ENCODE measurements at places on chromosomes 7 and 10.

- no peak for DNase-seq
Observed at GRCh38 chr7:84354866-84355265, 160.3 kb upstream of the SEMA3A start.

DNA sequence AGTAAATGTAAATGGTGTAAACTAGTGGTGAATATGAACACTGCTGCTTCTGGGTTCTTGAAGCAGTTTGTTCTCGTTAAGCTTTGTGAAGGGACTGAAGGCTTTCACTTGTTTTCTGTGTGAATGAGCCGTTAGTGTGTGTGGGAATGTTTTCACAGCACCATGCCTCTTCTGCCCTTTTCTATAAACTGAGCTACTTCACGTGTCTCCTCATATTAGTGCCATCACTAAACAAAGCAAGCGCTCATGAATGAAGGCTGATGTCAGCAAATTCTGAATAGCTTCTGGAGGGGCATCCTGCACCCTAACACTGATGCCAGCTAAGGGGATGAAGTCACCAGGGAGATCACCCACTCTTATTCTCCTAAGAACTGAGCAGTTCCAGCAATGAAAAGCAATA, 205.6 kb upstream of the ETV1 start:
- no peak for DNase-seq

DNA sequence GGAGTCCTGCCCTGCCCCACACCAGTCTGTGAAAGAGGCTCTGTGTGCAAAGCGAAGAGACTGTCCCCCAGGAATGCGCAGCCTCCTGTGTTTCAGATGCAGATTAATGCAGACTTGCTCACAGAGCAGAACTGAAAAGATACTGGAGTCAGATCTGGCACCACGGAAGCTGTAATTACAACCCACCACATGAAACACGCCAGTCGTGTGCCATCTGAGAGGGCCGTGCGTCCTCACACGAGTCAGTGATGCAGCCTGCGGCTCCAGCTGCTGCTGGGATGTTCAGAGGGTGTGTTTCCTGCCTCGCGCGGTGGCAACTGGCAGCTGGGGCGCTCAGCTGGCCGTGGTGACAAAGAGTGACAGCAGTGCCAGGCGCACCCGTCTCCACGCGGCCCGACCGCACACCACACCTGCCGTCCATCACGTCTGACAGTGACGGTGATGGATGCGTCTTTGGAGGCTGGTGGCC, 50.0 kb downstream of the NKX6-2 start:
- DNase-seq, result no peak

GRCh38 chr7:99997545-99998137, 17.8 kb upstream of the ZKSCAN1 start:
- DNase-seq, result no peak

DNA sequence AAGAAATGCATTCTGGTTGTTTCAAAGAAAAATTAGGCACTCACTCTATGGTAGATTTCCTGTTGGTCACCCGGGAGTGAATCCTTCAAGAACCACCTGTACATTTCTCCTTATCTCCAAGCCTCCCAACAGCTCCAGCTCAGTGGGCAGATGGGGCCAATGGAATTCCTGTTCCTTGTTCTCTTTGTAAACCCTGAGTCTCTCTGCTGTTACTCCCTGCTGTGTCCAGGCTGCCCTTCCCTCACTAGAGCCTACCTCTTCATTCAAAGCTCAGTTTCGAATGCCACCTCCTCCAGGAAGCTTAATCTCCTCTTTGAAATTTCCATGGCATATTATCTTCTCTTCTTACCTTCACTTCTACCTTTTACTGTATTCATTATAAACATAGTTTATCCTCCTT, 3.5 kb upstream of the BMPER start:
- no peak for DNase-seq

DNA sequence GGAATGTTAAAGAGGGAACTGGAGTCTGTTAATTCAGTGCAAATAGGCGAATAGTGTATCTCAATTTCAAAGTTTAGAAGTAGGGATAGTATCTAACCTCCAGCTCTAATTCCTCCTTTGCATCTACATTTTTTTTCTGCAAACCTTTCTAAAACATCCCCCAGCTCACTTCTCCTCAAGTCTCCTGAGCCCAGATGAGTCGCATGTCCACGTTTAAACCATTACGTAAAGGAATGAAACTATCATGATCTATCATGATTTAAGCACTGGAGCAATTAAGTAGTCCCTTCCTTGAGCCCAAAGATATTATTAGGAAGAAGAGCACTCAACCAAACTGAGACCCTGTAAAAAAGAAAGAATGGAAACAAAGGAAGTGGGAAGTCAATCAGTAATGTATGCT, 29.9 kb downstream of the GPR22 start:
- DNase-seq, result no peak

GRCh38 chr10:128247576-128247975, 121.4 kb upstream of the MKI67 start:
- no peak for DNase-seq

DNA sequence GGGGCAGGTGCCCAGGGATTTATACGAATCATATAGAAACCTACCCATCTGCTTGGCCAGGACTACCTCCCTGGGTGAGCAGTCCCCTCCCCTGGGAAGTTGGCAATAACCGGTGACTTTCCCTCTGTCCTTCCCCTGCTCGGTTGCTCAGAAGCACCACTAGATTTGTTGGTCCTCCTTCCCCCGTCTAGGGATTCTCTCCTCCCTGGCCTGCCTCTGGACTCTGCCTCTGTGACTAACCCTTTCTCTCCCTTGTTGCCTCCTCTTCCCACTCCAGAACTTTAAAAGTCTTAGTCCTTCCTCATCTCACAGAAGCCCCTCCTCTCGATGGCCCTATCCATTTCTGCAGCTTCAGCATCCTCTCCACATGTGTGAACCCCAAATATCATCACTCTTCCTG, 9.8 kb downstream of the CALHM3 start:
- DNase-seq, result no peak

- peak; percentile 5 for DNase-seq
Observed at GRCh38 chr10:113897693-113898618, 43.5 kb downstream of the NHLRC2 start.

GRCh38 chr10:29811751-29812427, 177.1 kb upstream of the SVIL start:
- DNase-seq, result peak; percentile 33

DNA sequence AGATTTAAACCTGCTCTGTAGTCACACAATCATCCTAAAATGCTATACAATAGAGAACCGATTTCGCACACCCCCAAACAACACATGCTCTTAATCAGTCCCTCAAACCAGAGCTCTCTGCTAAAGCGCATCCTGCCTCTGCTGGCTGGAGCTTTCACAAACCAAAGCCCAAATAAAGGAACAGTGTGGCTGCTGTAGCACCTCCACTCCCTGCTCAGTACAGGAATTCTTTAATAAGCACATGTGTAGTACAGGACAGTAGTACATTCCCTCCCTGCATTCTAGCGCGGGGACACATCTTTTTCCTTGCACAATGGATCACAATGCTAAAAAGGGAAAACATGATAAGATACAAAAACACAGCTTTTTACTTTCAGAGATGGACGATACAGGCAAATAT, 684.6 kb downstream of the MAGI2 start:
- DNase-seq, result no peak

DNA sequence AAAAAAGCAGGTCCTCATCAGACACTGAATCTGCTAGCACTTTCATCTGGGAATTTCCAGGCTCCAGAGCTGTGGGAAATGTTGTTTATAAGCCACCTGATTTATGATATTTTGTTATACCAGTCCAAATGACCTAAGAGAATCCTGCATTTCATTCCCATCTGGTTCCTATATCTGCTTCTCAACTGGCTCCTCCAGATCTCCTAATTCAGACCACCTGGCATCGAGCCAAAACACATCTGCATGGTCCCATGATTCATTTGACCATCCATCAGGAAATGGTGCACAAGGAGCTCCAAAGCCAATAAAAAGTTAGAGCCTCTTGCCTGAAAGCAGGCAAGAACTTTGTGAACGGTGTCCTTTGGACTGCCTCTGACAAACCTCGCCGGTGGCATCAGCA, 108.9 kb downstream of the IPMK start:
- no peak for DNase-seq

GRCh38 chr7:96727534-96728088, 18.0 kb upstream of the SEM1 start:
- no peak for DNase-seq

DNA sequence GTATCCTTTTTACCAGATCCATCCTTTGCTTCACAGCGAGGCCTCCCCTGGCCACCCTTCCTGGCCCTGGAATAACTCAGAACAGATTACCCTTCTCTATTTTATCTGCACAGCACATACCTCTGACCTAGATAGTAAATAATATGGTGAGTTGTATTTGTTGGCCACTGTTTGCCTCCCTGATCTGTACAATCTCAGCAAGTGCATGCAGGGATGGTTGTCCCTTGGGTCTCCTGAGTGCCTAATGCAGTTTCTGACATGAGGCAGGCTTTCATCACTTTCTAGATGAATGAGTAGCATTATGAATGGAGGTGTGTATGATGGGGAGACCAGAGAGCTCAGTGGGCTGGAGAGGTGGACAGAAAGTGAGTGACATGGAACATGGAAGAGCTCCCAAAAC, 525.1 kb upstream of the IGFBP3 start:
- DNase-seq, result no peak

- no peak for DNase-seq
Observed at GRCh38 chr10:33790521-33791271, 456.2 kb upstream of the NRP1 start.

GRCh38 chr10:100705139-100705538, 40.2 kb upstream of the PAX2 start:
- DNase-seq, result no peak

DNA sequence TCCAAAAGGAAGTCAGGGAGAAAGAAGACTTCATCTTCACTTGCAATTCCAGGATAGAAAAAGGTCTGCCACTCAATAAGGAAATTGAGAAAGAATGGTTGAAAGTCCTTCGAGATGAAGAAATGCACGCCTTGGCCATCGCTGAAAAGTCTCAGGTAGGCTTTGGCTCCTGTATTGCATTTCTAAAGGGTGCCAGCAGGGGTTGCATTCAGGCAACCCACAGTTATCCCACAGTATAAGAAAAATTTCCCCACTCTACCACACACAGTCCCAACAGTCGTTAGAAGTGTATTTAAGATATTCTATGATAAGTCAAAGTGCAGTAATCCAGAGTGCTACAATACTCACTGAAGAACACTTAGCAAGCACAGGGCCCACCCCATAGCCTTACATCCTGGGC, 93.4 kb upstream of the FGL2 start:
- DNase-seq, result no peak

GRCh38 chr10:86443069-86443468, 76.5 kb upstream of the GRID1 start:
- DNase-seq, result no peak

- DNase-seq, result no peak
Observed at GRCh38 chr10:27190508-27190907, 35.4 kb downstream of the MASTL start.

- DNase-seq, result no peak
Observed at GRCh38 chr7:144384071-144384470, 19.4 kb downstream of the NOBOX start.

DNA sequence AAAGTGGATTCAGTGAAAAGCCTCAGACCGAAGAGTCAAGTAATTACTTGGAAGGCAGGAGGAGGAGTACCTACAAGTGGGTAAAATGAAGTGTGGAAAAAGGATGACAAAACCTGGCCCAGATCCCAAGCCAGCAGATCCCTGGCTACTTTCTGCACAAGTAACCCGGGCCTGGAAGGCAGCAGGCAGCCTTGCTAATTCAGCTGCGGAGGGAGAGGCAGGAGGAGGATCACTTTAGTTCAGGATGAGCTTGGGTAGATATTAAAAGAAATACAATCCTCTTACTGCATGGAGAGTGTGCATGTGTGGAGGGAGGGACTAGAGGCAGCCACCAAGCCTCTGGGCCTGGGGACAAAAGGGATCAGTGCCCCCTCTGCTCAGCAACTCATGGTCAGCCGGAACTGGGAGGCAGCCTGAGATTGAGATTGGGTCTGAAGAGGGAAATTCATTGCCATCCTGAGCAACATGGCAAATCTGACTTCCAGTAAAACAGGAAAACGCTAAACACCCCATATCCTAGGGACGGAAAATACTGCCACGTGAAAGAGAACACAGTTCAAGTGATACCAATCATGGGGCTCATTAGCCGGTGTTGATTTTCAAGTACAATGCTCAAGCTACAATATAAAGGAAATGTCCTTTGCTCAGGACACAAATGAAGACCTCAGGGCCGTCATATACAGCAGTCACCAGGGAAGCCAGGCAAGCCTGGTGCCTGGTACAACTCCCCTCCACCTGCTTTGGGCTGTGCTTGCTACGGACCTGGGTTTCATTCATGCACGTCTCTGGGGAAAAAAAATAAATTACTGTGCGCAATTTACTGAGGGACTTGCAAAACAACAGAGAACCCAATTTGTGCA, 1.3 kb downstream of the AMPH start:
- no peak for DNase-seq

GRCh38 chr10:132535065-132535651, 2.4 kb upstream of the INPP5A start:
- DNase-seq, result no peak

GRCh38 chr10:133293810-133294119, 14.9 kb downstream of the TUBGCP2 start:
- DNase-seq, result no peak

- no peak for DNase-seq
Observed at GRCh38 chr7:20064974-20065862, 152.0 kb downstream of the MACC1 start.

DNA sequence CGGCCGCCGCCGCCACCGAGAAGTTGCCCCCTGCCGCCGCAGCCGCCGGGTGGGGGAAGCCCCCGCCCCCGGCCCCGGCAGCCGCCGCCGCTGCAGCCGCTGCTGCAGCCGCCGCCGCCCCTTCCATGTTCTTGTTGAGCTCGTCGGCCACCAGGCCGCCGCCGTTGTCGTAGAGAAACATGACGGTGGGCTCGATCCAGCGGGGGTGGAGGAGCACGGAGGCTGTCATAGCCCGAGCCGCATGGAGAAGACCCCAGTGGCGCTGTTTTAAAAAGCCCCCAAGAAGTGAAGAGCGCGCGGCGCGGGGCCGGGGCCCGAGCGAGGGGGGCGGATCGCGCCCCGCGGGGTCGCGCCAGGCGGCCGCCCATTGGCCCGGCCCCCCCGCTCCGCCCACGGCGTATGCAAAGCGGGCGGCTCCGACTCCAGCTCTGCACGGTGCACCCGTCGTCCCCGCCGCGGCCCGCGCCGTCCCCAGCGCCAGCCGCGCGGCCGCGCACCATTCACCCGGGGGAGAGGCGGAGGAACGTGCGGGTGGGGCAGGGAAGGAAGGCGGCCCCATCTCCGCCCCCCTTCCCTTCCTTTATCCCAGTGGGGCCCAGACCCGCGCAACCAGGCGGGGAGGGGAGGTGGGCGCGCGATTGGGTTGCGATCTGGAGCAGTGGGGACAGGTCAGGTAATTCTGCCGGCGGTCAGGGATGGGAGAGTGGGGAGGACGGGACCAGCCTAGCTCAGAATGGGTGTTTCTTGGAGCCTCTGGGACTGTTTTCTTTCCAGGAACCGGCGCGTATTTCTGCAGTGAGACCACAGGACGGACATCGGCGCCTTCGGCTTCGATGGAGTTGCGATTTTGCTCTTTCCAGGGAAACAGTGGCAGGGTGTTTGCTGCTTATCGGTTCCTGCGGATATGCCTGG, at the start of gene HOXA13:
Gene HOXA13, minus strand, starts transcription at position 243 of the 912 bp plus-strand sequence. Its CDS starts 14 bp downstream, at position 229.
- DNase-seq, result peak; percentile 72
